ENCODE measurements at places on chromosomes 7 and 10. TPM values are rescaled to one million over a fixed set of nuclear protein-coding genes. Genes with fewer than 3 reads are reported as not detected.

The PALS2 gene
- 26.9 TPM for total RNA-seq

The SPDYE9 gene
- total RNA-seq: not detected

The GPC2 gene
- total RNA-seq: 6.0 TPM

The FBXO24 gene
- total RNA-seq: 0.30 TPM

The LGI1 gene
- total RNA-seq: not detected

The SIRT1 gene
- 14.6 TPM for total RNA-seq

The EEPD1 gene
- total RNA-seq: 1.5 TPM

The MEOX2 gene
- total RNA-seq: not detected

The VAX1 gene
- total RNA-seq: not detected

The SP8 gene
- total RNA-seq: not detected

The EVX1 gene
- total RNA-seq: not detected

The RET gene
- total RNA-seq: 0.74 TPM

The CTAGE4 gene
- not detected for total RNA-seq

The RPEL1 gene
- total RNA-seq: not detected

The DIP2C gene
- total RNA-seq: 19.0 TPM
